ENCODE measurements at places on chromosomes 11 and 22.

DNA sequence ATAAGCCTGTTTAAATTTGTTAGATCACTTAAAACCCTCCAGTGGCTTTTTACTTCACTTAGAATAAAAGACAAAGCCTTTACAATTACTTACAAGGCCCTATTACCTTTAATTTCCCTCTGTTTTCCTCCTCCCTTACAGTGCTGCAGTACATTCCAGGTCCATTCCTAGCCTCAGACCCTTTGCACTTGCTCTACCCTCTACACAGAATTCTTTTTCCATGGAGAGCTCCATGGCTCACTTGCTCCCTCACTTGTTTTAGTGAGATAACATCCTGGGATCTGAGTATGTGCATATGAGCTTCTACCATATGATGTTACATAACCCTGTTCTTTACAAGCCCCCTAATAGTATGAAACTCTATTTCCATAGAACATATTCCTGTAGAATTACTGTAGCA, 24.4 kb downstream of the ZNF214 start:
- peak; percentile 10 for DNase-seq

DNA sequence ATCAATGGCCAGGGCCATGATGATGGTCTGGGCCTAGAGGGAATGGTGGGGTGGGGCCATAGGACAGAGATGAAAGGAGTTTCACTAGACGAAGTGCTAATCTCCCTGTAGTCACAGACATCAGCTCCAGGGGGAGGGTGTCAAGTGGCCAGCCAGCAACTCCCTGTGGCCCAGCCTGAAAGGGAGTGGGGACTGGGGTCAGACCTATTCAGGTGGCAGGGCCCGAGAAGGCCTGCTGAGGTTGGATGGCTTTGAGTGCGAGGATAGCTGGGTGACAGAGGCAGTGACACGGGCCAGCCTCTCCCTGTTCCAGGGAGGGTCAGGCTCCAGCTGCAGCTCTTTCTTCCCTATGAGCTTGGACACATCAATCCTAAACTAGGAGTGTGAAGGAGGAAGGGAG, 11.0 kb downstream of the TOB2 start:
- no peak for DNase-seq

GRCh38 chr11:12685229-12685628, 11.0 kb downstream of the TEAD1 start:
- no peak for DNase-seq

- no peak for DNase-seq
Observed at GRCh38 chr11:10288881-10289764, 4.9 kb downstream of the SBF2 start.

- no peak for DNase-seq
Observed at GRCh38 chr11:77789061-77789730, 31.3 kb downstream of the RSF1 start.

DNA sequence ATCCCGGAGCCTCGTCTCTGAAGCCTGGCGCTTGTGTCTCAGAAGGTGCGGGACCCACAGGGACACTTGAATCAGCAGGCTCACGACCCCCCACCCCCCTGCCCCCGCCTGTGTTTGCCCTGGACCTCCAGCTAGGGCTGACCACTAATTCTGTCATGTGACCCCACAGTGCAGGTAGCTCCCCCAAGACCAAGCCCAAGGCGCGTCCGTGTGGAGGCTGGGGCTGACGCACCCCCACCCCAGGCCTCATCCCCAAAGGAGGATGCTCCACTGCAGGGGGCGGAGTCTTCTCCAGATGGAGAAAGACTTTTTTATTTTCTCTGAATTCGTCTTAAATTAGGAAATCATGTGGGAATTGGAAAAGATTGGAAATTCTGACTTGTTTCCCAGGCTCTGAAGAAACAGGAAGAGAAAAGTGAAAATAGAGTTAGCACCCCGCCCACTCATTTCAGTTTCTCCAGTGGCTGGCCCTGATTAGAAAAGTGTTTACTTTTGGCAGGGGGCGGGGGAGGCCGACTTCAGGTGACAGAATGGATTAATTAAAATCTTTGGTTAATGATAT, 1.0 kb upstream of the RELA start:
- DNase-seq = peak; percentile 34

- DNase-seq = no peak
Observed at GRCh38 chr11:130725421-130726233, 190.7 kb downstream of the SNX19 start.

DNA sequence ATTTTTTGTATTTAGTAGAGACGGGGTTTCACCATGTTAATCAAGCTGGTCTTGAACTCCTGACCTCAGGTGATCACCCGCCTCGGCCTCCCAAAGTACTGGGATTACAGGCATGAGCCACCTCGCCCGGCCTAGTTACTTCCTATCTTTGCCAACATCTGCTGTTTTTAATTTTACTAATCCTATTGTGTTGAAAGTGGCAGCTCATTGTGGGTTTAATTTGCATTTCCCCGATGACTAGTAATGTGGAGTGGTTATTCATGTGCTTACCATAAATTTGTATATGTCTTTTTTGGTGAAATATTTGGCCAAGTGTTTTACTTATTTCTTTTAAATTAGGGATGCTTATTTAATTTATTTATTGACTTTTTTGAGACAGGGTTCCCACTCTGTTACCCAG, 74.2 kb upstream of the SLC25A18 start:
- no peak for DNase-seq

DNA sequence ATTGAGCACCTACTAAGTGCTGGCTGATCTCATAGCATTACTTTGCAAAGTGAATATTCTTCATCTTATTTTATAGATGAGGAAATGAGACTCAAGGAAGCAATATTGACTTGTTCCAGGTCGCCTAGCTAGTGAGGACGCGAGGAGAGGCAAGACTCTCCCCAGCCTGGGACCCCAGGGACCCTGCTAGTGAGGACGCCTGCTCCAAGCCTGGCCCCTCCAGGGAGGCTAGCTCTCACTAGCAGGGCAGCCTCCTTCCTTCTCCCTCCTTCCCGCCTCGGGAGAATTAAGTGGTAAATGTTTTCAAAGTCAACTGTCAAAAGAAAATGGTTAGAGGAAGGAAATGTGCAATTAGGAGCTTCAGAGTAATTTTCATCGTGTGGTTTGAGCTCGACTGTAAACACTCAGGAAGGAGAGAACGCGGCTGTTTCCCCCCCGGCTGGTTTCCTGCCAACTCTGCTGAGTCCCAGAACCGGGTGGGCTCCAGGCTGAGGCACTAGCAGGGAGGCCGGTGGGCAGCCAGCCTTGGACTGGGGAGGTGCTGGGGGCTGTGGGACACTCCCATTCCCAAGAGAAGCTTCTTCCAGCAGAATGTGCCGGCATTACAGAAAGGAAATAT, 17.9 kb downstream of the MYEOV start:
- no peak for DNase-seq

GRCh38 chr11:131495423-131495822, 125.0 kb downstream of the NTM start:
- no peak for DNase-seq

DNA sequence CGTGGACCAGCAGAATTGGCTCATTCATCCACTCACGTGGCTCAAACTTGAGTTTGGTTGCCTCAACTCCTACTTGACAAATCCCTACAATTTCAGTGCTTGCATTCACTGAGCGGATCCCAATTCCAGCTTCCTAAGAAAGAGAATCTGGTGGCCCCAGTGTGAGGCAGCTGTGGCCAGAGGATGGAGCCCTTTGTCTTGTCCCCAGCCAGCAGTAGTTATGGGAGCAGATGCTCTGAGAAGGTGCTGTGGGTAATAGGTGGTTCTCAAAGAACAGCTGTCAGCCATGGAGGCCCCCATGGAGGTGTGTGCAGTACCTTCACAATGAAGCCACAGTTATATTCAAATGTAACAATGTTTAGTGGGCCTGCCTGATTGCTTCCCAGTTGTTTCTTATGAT, 39.3 kb downstream of the KREMEN1 start:
- no peak for DNase-seq

- DNase-seq = no peak
Observed at GRCh38 chr11:120630122-120630521, 118.6 kb downstream of the GRIK4 start.

GRCh38 chr11:12239804-12240371, 129.5 kb downstream of the MICAL2 start:
- DNase-seq = no peak

DNA sequence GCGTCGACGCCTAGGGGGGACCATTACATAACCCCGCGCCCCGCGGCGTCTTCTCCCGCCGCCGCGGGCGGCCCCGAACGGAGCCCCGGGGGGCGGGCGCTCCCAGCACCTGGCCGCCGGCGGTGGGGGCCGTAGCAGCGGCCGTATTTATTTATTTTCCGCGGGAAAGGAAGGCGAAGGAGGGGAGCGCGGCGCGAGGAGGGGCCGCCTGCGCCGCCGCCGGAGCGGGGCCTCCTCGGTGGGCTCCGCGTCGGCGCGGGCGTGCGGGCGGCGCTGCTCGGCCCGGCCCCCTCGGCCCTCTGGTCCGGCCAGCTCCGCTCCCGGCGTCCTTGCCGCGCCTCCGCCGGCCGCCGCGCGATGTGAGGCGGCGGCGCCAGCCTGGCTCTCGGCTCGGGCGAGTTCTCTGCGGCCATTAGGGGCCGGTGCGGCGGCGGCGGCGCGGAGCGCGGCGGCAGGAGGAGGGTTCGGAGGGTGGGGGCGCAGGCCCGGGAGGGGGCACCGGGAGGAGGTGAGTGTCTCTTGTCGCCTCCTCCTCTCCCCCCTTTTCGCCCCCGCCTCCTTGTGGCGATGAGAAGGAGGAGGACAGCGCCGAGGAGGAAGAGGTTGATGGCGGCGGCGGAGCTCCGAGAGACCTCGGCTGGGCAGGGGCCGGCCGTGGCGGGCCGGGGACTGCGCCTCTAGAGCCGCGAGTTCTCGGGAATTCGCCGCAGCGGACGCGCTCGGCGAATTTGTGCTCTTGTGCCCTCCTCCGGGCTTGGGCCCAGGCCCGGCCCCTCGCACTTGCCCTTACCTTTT, at the start of gene EP300:
TSS of gene EP300 (plus strand) at position 570 of the 795 bp plus-strand sequence. CDS start 413 bp downstream, outside the sequence.
- DNase-seq = peak; percentile 65

DNA sequence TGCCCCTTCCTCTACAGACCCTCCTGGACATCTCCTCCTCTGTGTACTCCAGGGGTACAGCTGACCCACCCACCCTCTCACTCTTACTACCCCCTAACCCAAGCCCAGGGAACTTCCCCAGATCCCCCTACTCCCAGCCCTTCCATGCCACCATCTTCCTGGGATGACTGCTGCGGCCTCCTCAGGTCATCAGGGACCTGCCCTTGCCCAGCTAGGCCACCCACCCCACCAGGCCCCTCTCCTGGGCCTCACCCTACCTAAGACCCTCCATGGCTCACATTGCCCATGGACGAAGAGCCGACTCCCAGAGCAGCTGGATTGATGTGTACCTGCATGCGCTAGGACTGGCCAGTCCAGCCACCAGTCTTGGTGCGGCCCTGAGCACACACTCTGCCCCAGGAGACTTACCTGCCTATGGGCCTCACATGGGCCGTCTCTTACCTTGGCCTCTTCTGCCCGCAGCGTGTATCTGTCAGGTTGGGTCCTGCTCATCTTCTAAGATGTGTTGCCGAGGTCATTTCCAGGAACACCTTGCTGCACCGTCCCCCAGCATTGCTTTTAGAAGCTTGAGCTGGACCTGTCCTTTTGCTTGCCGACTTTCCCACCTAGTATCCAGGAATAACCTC, 2.0 kb upstream of the CLDN5 start:
- DNase-seq = no peak

DNA sequence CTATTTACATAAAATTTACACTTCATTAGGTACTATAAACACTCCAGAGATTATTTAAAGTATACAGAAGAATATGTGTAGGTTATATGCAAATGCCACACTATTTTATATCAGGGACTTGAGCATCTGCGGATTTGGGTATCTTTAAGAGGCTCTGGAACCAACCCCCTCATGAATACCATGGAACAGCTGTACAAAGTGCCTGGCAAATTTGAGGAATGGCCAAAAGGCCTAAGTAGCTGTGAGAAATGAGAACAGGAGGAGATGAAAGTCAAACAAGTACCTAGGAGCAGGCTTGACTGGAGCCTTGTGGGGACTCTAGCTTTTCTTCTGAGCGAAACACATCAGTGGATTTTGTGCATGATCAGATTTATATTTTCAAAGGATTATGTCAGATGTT, 149.3 kb downstream of the RBFOX2 start:
- no peak for DNase-seq

DNA sequence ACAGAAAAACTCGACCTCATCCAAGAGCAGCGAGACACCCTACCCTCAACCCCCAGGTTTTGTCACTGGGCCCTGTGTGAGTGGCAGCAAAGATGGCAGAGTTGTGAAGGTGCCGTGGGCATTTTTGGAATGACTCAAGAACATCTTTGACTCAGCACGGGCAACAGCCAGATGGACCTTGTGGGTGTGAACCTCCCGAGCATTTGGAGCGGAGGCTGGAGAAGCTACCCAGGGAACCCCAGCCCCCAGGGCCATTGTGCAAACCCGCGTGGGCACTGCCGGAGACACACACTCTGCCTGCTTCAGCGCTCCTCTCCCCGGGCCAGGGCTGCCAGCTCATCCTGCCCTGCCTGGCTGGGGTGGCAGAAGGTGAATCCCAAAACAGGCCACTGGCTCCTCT, 66.1 kb downstream of the PANX1 start:
- DNase-seq = no peak

DNA sequence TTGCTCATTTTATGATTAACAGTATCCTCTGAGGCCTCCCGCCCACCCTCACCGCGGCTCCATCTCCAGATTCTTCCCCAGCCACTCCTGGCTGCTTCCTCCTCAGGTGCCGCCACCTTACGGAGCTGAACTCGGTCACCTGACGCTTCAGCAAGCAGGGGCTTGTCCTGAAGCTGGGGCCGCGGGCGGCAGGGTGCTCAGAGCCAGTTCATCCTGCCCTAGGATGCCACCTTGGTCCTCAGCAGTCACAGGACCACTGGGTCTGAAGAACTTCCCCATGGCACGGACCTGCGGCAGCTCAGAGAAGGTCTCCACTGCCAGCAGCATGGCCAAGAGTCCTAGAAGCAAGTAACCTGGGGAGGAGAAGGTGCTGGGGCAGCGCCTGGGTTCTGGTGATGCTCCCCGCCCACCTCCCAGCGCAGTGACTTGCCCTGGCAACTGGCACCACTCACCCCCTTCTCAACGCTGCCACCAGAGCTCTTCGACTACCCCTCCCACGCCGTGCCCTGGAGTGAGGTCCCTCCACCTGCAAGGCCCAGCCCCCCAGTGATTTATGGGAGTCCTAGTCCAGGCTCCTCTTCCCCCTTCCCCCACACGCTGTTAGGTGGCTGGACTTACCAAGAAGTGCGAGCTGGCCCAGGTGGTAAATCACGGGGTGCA, 2.6 kb downstream of the KCNK7 start:
- DNase-seq = no peak

All from HCEC 1CT (cell line).